Activated naive CD4-positive, alpha-beta T cell treated with anti-CD3 and anti-CD28 coated beads, Interleukin-2, amount 10 ng/mL, durations not matched to agents 5 hours and 36 hours (primary cell): ENCODE measurements at places on chromosomes 5 and 9. TPM values are rescaled to one million over a fixed set of nuclear protein-coding genes. Genes with fewer than 3 reads are reported as not detected.

DRD1 gene
- not detected for total RNA-seq

ASS1 gene
- total RNA-seq = 4.8 TPM

EPB41L4B gene
- total RNA-seq = not detected

LRSAM1 gene
- 13.8 TPM for total RNA-seq

TMEFF1 gene
- 0.23 TPM for total RNA-seq

DEPDC1B gene
- total RNA-seq = 29.5 TPM

ADAMTSL2 gene
- total RNA-seq = not detected

GFI1B gene
- not detected for total RNA-seq

FSD1L gene
- total RNA-seq = 3.4 TPM

F2RL2 gene
- not detected for total RNA-seq

MARCHF3 gene
- 3.2 TPM for total RNA-seq

RASGRF2 gene
- 8.8 TPM for total RNA-seq

ZDHHC11B gene
- total RNA-seq = 0.24 TPM

LECT2 gene
- total RNA-seq = not detected

SPACA9 gene
- total RNA-seq = 1.3 TPM

SARDH gene
- total RNA-seq = 5.2 TPM

NUP188 gene
- total RNA-seq = 83.7 TPM

BAAT gene
- total RNA-seq = not detected

LAMC3 gene
- 0.22 TPM for total RNA-seq

CDK9 gene
- total RNA-seq = 102 TPM

SEMA5A gene
- 0.08 TPM for total RNA-seq

CFAP157 gene
- total RNA-seq = 0.40 TPM

NUP155 gene
- 38.5 TPM for total RNA-seq

ALDOB gene
- not detected for total RNA-seq

SLC23A1 gene
- total RNA-seq = 0.26 TPM

LPAR1 gene
- not detected for total RNA-seq

SPINK6 gene
- total RNA-seq = not detected

UGT3A1 gene
- not detected for total RNA-seq

LCN1 gene
- not detected for total RNA-seq

ADAMTS2 gene
- total RNA-seq = not detected

PCDHB4 gene
- total RNA-seq = not detected

TMCO6 gene
- 35.5 TPM for total RNA-seq

PCDHGA3 gene
- not detected for total RNA-seq

CYSRT1 gene
- total RNA-seq = 0.36 TPM

HMHB1 gene
- total RNA-seq = not detected

MEIKIN gene
- 1.5 TPM for total RNA-seq

CDX1 gene
- total RNA-seq = not detected

C1QTNF2 gene
- total RNA-seq = not detected

CXCL14 gene
- not detected for total RNA-seq

PLPPR1 gene
- not detected for total RNA-seq

ZMAT2 gene
- total RNA-seq = 56.9 TPM

AQP3 gene
- 262 TPM for total RNA-seq

GBGT1 gene
- 4.7 TPM for total RNA-seq

RAD50 gene
- 36.7 TPM for total RNA-seq

GABBR2 gene
- total RNA-seq = not detected

FOXD4L6 gene
- total RNA-seq = 0.10 TPM

INSYN2B gene
- total RNA-seq = not detected

UBAP2 gene
- 41.9 TPM for total RNA-seq

PLAC8L1 gene
- 0.39 TPM for total RNA-seq

SELENOP gene
- not detected for total RNA-seq

GADD45G gene
- total RNA-seq = 4.5 TPM

ADGRV1 gene
- total RNA-seq = not detected

GABRA6 gene
- total RNA-seq = not detected

IGFBPL1 gene
- not detected for total RNA-seq

PCDHB2 gene
- 0.17 TPM for total RNA-seq

TJP2 gene
- 24.5 TPM for total RNA-seq

KIF3A gene
- 7.9 TPM for total RNA-seq

ADAMTS6 gene
- 2.2 TPM for total RNA-seq
